GM13977 (cell line): ENCODE measurements at places on chromosomes 5 and 9.
A peak's percentile ranks its signal among the peaks of the same experiment; 100 is the strongest.

DNA sequence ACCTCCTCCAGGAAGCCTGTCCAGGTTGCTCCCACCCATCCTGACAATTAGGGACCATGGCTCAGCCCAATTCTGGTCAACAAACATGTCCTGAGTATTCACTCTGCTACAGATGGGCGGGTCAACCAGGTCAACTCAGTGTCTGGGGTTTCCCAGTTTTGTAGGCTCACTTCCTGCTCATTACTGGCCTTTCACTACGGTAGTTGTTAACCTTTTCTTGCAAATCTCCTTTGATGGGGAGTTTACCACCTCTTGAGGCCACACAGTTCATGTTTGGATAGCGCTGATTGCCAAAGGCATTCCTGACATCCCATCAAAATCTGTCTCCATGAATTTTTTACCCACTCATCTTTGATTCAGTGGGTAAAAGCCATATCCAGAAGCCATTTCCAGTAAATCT lies 13.8 kb downstream of the TMEM8B start:
- DNase-seq = peak; percentile 80

- DNase-seq = no peak
Measured at GRCh38 chr5:180636403-180637075, 12.9 kb downstream of the FLT4 start.

GRCh38 chr9:33988219-33988890 lies 60.3 kb downstream of the UBAP2 start:
- DNase-seq = peak; percentile 77

GRCh38 chr5:67960939-67961338 lies 254.6 kb upstream of the PIK3R1 start:
- DNase-seq = no peak
